Stimulated activated CD8-positive, alpha-beta memory T cell treated with anti-CD3 and anti-CD28 coated beads, Interleukin-15, amount 100 ng/mL, for 48 hours (primary cell): ENCODE measurements at places on chromosomes 4 and X.

GRCh38 chrX:22527302-22527701, 254.6 kb downstream of the CBLL2 start:
- DNase-seq = no peak

DNA sequence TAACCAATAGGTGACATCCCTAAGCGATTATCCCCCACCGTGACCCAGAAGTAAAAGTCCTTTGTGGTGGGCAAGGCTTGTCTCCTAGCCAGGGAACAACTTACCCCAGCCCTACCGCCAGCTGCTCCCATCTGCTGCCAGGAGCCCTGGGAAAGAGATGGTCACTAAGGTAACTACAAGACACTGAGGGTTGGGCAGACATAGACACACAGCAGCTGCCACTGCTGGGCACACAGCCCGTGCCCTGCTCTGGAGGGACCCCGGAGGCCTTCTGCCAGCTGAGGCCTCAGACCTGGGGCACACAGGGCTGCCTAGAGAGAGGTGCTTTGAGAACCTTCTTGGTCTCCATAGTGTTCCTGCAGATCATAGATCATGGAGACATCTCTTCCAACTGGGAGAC, 53.0 kb upstream of the PROM1 start:
- DNase-seq = no peak

DNA sequence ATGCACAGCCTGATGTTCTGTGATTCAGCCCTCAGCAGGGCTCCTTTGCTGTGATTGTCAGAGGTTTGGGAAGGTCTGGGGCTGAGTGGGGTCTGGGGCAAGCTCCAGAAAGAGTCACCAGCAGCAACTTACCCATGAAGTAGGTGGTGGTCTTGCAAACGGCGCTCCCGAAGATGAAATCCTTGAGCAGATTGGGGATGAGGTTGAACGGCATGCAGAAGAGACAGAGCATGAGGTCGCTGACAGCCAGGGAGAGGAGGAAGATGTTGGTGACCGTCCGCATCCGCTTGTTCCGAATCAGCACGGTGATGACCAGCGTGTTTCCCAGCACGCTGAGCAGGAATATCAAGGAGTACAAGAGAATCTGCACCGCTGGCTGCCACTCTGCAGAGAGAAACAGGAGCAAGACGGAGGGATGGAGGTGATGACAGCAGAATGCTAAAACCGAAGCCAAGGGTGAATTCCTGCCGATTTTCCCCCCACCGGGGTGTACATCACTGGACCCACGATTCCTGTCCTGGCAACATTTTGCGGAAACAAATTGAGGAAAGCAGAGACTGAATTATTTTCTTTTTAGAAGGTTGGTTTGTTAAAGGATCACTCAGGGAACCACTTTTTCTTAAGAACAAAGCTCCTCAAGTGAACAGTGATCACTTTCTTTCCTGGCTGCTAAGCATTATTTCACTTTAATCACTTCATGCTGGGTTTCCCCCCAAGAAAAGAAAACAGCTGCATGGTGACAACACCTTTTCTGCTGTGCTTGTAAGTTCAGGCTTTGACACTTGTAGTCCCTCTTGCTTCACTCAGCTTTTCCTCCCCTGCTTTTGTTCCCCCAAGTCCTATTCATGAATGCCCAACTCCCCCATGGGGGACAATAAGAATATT, 941 bp downstream of the CCKAR start:
- no peak for DNase-seq

DNA sequence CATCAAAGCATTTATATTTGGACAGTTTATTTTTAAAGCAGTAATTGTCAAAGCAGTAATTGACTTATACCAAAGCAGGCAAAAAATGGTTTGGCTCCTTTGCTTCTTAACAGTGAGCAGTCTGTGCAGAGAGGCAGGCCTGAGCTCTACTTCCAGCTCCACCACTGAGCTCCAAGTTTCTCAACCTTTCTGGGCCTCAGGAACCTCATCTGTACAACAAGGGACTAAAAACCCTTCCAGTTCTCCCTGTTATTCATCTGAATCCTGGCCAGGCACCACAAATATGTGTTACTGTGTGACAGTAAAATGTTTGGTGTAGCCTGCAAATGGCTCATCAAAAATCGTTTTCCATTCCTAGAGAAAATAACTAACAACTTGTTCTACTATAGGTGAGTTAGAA, 88.7 kb upstream of the TTC29 start:
- no peak for DNase-seq

DNA sequence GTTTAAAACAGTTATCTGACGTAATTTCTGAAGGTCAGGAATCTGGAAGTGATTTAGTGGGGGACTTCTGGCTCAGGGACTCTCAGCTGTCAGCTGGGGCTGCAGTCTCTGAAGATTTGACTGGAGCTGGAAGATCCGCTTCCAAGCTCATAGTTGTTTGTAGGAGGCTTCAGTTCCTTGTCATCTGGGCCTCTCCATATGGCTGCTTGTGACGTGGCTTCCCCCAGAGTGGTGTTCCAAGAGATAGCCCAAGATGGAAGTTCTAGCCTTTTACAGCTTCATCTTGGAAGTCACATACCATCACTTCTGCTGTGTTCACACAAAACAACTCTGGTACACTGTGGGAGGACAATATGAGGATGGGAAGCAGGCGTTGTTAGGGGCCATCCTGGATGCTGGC, 2.1 kb downstream of the MPC1L start:
- no peak for DNase-seq
